ENCODE measurements at places on chromosomes 13 and 19. TPM values are rescaled to one million over a fixed set of nuclear protein-coding genes. Genes with fewer than 3 reads are reported as not detected.

The ZNF329 gene
- total RNA-seq = 12.0 TPM

DNA sequence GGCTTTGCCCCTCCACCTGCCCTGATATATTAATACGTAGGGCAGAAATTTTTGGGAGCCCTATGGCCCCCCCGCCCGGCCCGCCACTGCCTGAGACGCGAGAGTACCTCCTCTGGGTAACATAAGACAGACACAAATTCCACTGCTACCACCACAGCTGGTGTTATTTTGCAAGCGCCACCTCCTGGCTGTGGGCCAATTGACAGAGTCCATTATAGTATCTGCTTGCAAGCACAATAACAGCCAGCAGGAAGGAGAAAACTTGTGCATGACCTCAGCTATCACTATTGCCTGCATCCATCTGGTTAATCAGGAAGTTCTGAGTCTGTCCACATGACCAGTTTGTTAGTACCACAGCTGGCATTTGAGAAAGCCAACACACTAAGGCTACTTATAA lies 25.3 kb upstream of the OR10H2 start:
- H3K27ac ChIP-seq = no peak overlapping the region
- no peaks in the 10 kb centered on the region for H3K36me3 ChIP-seq
- H3K27me3 ChIP-seq = no peaks in the 10 kb centered on the region

DNA sequence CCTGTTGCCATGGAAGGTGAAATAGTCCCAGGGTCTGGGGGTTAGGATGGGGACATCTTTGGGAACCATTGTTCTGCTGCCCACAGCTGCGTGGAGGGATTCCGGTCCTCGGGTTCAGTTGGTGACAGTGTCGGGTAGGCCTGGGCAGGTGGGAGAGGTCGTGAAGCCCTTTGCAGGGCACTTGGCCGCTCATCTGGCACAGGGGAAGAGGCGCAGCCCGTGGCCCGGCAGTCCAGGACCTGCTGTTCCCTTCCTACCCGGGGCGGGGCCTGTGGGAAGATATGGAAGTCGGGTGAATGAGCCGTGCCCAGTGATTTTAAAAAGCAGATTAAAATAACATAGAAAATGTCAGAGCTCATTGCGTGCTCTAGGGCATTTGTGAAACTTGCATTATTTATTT lies 44.8 kb downstream of the KDM4B start:
- H3K27me3 ChIP-seq = no peaks in the 10 kb centered on the region
- H3K27ac ChIP-seq = no peak overlapping the region
- DNase-seq = no peak
- H3K4me3 ChIP-seq = no peak overlapping the region
- H3K36me3 ChIP-seq = peaks cover 10% of the 10 kb centered on the region
- H3K4me1 ChIP-seq = no peaks in the 10 kb centered on the region

The CGB2 gene
- 0.71 TPM for total RNA-seq

The IL11 gene
- total RNA-seq = 2.8 TPM

DNA sequence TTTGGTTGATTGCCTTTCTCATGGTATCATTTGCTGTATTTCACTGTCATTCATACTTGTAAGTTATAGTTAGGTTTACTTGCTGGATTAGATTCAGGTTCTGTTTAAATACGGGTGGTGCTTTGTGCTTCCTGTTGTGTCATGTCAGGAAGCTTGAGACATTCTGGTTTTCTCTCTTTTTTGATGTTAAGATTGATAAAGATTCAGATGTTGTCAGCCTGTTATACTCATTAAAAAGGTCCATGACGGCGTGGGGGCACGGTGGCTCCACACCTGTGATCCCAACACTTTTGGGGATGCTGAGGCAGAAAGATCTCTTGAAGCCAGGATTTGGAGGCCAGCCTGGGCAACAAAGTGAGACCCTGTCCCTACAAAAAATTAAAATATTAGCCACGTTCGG lies 45.7 kb downstream of the NAA16 start:
- H3K27me3 ChIP-seq = no peaks in the 10 kb centered on the region
- H3K27ac ChIP-seq = no peak overlapping the region
- H3K36me3 ChIP-seq = no peaks in the 10 kb centered on the region
- no peaks in the 10 kb centered on the region for H3K4me1 ChIP-seq

DNA sequence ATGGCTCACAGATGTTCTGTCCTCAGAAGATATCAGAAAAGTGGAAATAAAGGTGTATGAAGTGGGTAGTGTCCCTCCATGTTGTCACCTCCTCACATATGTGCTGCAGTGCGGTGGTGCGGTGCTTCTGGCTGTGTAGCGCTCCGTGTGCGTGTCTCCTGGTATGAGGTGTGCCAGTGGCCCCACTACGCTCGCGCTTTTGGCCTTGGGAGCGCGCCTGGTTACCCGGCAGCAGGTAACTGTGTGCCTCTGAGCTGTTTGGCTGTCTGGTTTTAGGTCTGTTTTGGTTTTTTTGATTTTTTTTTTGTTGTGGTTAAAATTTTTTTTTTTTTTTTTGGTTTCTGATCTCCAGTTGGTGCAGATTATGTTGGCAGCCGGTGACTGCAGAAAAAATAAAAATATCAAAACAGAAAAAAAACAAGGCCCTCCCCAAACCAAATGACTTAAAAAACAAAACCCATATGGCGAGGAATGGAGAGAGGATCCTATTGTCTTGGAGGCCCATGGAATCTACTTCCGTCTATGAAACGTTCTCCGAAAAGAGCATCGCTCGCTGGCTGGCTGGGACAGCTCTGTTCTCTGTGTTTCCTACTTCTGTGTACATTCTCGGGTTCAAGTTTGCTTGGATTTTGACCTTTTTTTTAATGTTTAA lies 7.9 kb downstream of the HNRNPL start:
- H3K27me3 ChIP-seq = no peaks in the 10 kb centered on the region
- no peak overlapping the region for H3K27ac ChIP-seq
- no peak overlapping the region for H3K4me3 ChIP-seq
- peaks cover 99% of the 10 kb centered on the region for H3K36me3 ChIP-seq

The ADGRE2 gene
- 4.5 TPM for total RNA-seq

The PCCA gene
- 54.4 TPM for total RNA-seq

- H3K27me3 ChIP-seq = no peaks in the 10 kb centered on the region
- H3K36me3 ChIP-seq = no peaks in the 10 kb centered on the region
- H3K4me3 ChIP-seq = no peak overlapping the region
- no peak overlapping the region for H3K27ac ChIP-seq
Measured at GRCh38 chr13:62040806-62041205, 625.2 kb upstream of the PCDH20 start.

GRCh38 chr19:47022140-47022536 lies 2.5 kb downstream of the NPAS1 start:
- peaks cover 52% of the 10 kb centered on the region for H3K27me3 ChIP-seq
- H3K4me1 ChIP-seq = no peaks in the 10 kb centered on the region
- DNase-seq = no peak
- no peak overlapping the region for H3K4me3 ChIP-seq
- no peaks in the 10 kb centered on the region for H3K36me3 ChIP-seq

The SHISA7 gene
- 1.0 TPM for total RNA-seq

GRCh38 chr19:42532891-42533290 lies 4.6 kb upstream of the CEACAM1 start:
- H3K36me3 ChIP-seq = no peaks in the 10 kb centered on the region
- no peak overlapping the region for H3K4me3 ChIP-seq
- peaks cover 9% of the 10 kb centered on the region for H3K4me1 ChIP-seq
- no peak overlapping the region for H3K27ac ChIP-seq

- H3K4me3 ChIP-seq = no peak overlapping the region
- H3K4me1 ChIP-seq = no peaks in the 10 kb centered on the region
Measured at GRCh38 chr13:99287551-99287950, 19.6 kb downstream of the GPR183 start.

DNA sequence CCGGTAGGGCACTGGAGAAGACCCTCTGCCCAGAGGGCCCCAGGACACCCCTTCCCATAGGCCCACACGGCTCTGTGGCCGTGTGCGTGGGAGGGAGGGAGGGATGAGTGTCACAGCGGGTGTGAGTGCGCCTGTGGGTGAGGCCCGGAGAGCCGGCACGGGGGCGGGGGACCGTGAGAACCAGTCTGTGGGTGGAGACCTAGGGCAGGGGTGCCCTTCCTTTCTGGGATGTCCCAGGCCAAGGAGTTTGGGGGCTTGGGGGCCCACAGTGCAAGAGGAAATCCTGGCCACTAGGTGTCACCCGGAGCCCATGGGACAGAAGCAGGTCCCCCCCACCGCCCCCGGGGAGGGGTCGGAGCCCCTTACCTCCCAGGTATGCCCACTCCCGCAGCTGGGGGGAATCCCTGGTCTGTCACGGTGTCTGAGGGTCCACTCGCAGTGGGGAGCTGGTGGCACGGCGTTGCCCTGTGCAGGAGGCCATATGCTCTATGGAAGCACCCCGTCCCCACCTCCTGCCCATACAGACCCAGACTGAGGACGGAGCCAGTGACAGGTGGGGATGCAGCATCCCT lies 16.0 kb upstream of the SLC7A10 start:
- H3K4me1 ChIP-seq = no peaks in the 10 kb centered on the region
- no peak overlapping the region for H3K4me3 ChIP-seq
- H3K36me3 ChIP-seq = no peaks in the 10 kb centered on the region
- no peak overlapping the region for H3K27ac ChIP-seq
- no peak for DNase-seq
- no peaks in the 10 kb centered on the region for H3K27me3 ChIP-seq

GRCh38 chr13:50107205-50107604 lies 92.0 kb downstream of the KCNRG start:
- no peaks in the 10 kb centered on the region for H3K27me3 ChIP-seq
- peaks cover 8% of the 10 kb centered on the region for H3K4me1 ChIP-seq

The ZNF814 gene
- total RNA-seq = 90.7 TPM

The ATCAY gene
- total RNA-seq = 31.6 TPM

- no peaks in the 10 kb centered on the region for H3K27me3 ChIP-seq
- no peak for DNase-seq
- no peak overlapping the region for H3K4me3 ChIP-seq
- no peaks in the 10 kb centered on the region for H3K36me3 ChIP-seq
Measured at GRCh38 chr13:44112700-44113329, 233.1 kb downstream of the LACC1 start.

GRCh38 chr19:47698631-47699359 lies 14.4 kb upstream of the EHD2 start:
- H3K27ac ChIP-seq = no peak overlapping the region
- H3K36me3 ChIP-seq = peaks cover 7% of the 10 kb centered on the region
- no peak for DNase-seq

GRCh38 chr19:35392742-35393715 lies 22.2 kb downstream of the GPR42 start:
- H3K27ac ChIP-seq = no peak overlapping the region
- H3K27me3 ChIP-seq = no peaks in the 10 kb centered on the region
- no peak overlapping the region for H3K4me3 ChIP-seq
- H3K4me1 ChIP-seq = no peaks in the 10 kb centered on the region

The NCCRP1 gene
- 2.8 TPM for total RNA-seq

The TRIP10 gene
- 69.5 TPM for total RNA-seq

DNA sequence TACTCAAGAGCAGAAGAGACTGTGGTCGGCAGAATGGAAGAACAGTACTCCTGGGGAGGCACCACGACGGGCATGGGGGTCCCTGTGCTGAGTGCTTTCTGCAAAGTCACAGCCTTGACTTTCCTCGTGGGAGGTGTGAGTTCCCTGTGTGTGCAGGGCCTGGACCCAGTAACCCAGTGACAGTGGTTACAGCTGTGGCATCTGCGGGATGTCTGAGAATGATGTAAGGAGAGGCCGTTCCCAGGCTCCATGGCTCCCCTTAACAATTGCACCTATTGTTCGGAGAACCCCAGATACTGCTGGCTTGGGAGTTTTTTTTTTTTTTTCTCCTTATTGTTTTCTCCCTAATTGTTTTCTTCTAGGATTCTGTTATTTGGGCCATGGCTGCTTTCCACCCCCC lies 5.1 kb upstream of the NANOS2 start:
- DNase-seq = no peak

The ZNF492 gene
- not detected for total RNA-seq

GRCh38 chr13:109842212-109842920 lies 56.0 kb upstream of the IRS2 start:
- no peak overlapping the region for H3K4me3 ChIP-seq
- no peak overlapping the region for H3K27ac ChIP-seq
- no peaks in the 10 kb centered on the region for H3K36me3 ChIP-seq

The IGFL3 gene
- not detected for total RNA-seq

All from H1 (cell line).